ENCODE measurements at places on chromosomes 13 and 19. TPM values are rescaled to one million over a fixed set of nuclear protein-coding genes. Genes with fewer than 3 reads are reported as not detected.

PDX1 gene
- total RNA-seq: not detected

SRRM5 gene
- total RNA-seq: not detected

DNA sequence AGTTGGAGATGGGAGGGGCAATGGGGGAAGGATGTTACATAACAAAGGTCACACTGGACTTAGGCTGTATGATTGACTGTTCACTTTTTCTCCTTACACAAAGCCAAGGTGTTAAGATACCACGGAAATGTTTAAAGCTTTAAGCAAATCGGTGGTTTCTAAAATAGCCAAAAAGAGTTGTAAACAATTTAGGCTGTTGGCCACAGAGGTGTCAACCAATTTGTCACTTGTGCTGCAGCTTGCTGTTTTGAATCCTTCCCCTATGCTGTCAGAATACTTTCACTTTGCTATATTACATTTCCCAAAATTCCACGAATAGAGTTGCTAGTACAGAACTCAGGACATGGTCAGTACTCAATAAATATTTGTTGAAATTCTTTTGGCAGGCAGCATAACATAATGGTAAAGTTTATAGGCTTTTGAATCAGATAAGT is 149.3 kb downstream of the VWA8 start:
- no peak for DNase-seq

- no peak for DNase-seq
Observed at GRCh38 chr13:21259571-21260455, 83.4 kb downstream of the MRPL57 start.

Measured in G401 (cell line).